ENCODE measurements at places on chromosomes 16 and 17. TPM values are rescaled to one million over a fixed set of nuclear protein-coding genes. Genes with fewer than 3 reads are reported as not detected.

TCAP gene
- total RNA-seq: 0.64 TPM

EVPLL gene
- total RNA-seq: 1.1 TPM

DNA sequence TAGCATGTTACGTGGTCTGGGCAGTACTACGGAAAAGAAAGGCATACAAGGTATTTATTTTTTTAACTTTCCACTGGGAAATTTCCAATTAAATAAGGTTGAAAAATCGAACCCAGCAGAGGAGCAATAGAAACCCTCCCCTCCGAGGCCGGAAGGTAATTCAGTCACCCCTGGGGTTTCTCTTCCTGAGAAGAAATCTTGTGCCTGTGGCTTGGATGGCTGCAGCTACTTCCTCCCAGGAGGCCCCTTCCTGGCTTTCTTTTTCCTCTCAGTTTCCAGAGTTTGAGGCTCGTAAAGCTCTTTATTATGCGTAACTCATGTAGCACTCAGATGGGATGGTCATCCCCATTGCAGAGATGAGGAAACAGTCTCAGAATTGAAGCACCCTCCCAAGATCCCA, 140.3 kb downstream of the ASIC2 start:
- no peak for DNase-seq
- no peak overlapping the region for H3K4me3 ChIP-seq
- no peak overlapping the region for H3K27ac ChIP-seq
- H3K27me3 ChIP-seq: no peaks in the 10 kb centered on the region

GRCh38 chr17:53093391-53093790, 729.3 kb upstream of the KIF2B start:
- no peaks in the 10 kb centered on the region for H3K4me1 ChIP-seq
- H3K27ac ChIP-seq: no peak overlapping the region
- H3K36me3 ChIP-seq: no peaks in the 10 kb centered on the region
- DNase-seq: no peak
- H3K4me3 ChIP-seq: no peak overlapping the region
- H3K27me3 ChIP-seq: no peaks in the 10 kb centered on the region

KRT31 gene
- not detected for total RNA-seq

DNA sequence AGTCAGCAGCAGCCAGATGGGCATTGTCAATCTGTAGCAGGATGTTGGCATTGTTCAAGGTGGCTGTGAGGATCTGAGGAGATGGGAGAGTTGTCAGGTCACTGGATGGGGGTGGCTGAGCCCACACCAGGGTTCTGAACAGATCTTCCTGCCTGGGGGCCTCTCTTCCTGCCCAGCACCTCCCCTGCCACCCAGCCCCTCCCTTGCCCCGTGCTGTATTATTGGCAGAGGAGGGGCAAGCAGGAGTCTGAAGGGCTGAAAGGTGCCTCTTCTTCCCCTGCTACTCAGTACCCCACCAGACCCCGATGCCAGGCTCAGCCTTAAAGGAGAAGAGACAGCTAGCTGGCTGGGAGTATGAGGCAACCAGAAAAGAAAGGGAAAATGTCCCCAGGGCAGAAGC, 93.0 kb downstream of the GOSR1 start:
- no peaks in the 10 kb centered on the region for H3K36me3 ChIP-seq
- no peak overlapping the region for H3K4me3 ChIP-seq
- no peak overlapping the region for H3K27ac ChIP-seq
- no peaks in the 10 kb centered on the region for H3K4me1 ChIP-seq
- no peaks in the 10 kb centered on the region for H3K27me3 ChIP-seq
- no peak for DNase-seq

- no peaks in the 10 kb centered on the region for H3K4me1 ChIP-seq
- H3K27ac ChIP-seq: no peak overlapping the region
- H3K36me3 ChIP-seq: no peaks in the 10 kb centered on the region
- no peak for DNase-seq
Measured at GRCh38 chr17:31444026-31444425, 52.6 kb downstream of the RAB11FIP4 start.

Data from transverse colon (tissue), 4 donors.